ENCODE measurements at places on chromosomes 3 and 15.

GRCh38 chr15:66877477-66878271, 175.6 kb downstream of the SMAD6 start:
- H3K27ac ChIP-seq: no peak overlapping the region
- H3K4me3 ChIP-seq: no peak overlapping the region
- no peaks in the 10 kb centered on the region for H3K27me3 ChIP-seq
- H3K36me3 ChIP-seq: no peaks in the 10 kb centered on the region

GRCh38 chr3:48364840-48365239, 7.2 kb upstream of the FBXW12 start:
- H3K4me3 ChIP-seq: no peak overlapping the region
- no peak for DNase-seq
- peaks cover 5% of the 10 kb centered on the region for H3K36me3 ChIP-seq
- H3K4me1 ChIP-seq: peaks cover 5% of the 10 kb centered on the region

DNA sequence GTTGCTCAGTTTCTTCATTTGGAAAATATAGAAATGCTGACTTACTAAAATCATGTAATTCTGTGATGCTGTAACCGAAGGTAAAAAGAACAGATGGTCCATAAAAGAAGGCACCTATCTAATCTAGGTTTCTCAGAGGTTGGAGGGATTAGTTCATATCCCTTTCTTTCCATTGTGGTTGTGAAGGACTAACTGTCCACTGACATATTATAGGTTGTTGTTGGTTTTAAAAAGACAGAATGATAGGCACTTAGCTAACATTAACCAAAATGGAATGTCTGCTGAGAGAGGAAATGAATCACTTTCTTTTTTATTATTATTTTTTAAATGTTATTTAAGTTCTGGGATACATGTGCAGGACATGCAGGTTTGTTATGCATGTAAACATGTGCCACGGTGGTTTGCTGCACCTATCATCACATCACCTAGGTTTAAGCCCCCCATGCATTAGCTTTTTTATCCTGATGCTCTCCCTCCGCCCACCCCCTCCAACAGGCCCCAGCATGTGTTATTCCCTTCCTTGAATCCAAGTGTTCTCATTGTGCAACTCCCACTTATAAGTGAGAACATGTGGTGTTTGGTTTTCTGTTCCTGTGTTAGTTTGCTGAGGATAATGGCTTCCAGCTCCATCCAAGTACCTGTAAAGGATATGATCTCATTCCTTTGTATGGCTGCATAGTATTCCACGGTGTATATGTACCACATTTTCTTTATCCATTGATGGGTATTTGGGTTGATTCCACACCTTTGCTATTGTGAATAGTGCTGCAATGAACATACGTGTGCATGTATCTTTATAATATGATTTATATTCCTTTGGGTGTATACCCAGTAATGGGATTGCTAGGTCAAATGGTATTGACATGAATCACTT, 45.8 kb downstream of the ALDH1A2 start:
- no peak overlapping the region for H3K4me3 ChIP-seq
- H3K27me3 ChIP-seq: peaks cover 5% of the 10 kb centered on the region
- no peak for DNase-seq
- H3K4me1 ChIP-seq: no peaks in the 10 kb centered on the region

DNA sequence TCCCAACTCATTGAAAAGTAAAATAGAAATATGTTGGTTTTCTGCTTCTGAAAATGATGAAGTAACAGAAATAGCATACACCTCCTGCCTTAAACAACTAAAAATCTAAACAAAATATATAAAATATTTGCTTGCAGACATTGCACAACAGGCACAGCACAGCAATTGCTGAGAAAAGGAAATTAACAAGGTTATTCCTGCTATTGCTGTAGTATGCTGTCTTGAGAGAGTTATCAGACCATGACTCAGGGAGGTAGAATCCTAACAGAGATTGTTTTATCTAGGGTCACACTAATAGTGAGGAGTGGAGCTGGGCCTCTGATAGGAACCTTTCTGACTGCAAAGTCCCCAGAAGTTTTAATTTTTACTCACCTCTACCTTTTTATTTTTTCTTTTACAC, 72.6 kb downstream of the ZBTB20 start:
- DNase-seq: no peak
- no peak overlapping the region for H3K27ac ChIP-seq
- H3K4me3 ChIP-seq: no peak overlapping the region
- peaks cover 27% of the 10 kb centered on the region for H3K4me1 ChIP-seq
- H3K36me3 ChIP-seq: peaks cover 6% of the 10 kb centered on the region
- no peaks in the 10 kb centered on the region for H3K27me3 ChIP-seq

- H3K27me3 ChIP-seq: no peaks in the 10 kb centered on the region
- peaks cover 3% of the 10 kb centered on the region for H3K4me1 ChIP-seq
- peaks cover under 1% of the 10 kb centered on the region for H3K36me3 ChIP-seq
- H3K4me3 ChIP-seq: no peak overlapping the region
These were observed 124.9 kb downstream of the ZBTB20 start for GRCh38 chr3:115022199-115022598.

Measured in neural crest cell (in vitro differentiated cells).